CD4-positive, alpha-beta T cell treated with Interleukin-6 for 4 hours (primary cell): ENCODE measurements at places on chromosomes 1 and 21.

- DNase-seq = no peak
These were observed at the start of gene OR2L13 for GRCh38 chr1:248094884-248095283. OR2L13 (plus strand) TSS chr1:248095184; CDS start chr1:248099376, 4,192 bp downstream.

DNA sequence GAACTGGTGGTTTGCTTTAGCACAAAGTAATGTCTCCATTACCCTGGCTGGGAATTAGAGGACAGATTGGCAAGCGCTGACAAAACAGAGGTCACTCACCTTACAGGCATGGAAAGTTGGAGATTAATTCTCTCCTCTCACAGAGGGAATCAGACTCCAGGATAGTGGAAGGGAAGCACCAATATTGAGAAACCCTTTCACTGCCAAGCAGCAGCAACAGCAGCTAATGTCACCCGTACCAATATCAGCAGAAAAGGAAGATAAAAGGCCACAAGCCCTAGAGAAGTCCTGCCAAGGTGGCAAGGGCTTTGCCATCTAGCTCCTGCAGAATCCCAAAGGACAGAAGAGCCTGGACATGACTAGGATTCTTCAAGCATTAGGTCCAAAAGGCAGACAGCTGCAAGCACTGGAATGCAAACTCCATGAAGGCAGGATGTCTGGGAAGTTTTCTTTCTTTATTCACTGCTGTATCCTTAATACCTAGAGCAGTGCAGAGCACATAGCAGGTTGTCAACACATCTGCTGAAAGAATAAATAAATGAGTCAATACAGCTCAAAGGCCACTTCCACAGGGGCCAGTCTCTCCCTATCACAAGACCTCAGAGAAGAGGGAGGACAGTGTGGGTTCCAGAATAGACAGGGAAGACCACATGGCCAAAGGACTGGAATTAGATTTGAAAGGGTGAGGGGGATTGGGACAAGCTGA lies 57.2 kb downstream of the ERI3 start:
- DNase-seq = no peak

DNA sequence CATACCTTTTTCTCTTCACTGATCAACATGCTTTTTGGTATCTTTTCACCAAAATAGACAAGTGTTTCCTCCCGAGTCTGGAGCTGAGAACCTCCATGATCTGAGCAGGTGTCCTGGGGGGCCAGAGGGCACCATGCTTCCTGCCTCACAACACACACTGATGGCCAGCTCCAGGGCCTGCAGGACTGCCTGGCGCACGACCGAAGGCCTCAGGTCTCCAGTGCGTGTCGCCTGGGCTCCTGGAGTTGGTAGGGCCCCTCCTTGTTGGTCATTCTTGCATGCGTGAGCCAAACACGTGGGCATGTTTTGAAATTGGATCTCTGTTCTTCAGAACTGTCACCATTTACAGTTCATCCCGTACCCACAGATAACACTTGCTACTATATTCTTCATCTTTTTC lies 64.4 kb downstream of the SLC37A1 start:
- no peak for DNase-seq

DNA sequence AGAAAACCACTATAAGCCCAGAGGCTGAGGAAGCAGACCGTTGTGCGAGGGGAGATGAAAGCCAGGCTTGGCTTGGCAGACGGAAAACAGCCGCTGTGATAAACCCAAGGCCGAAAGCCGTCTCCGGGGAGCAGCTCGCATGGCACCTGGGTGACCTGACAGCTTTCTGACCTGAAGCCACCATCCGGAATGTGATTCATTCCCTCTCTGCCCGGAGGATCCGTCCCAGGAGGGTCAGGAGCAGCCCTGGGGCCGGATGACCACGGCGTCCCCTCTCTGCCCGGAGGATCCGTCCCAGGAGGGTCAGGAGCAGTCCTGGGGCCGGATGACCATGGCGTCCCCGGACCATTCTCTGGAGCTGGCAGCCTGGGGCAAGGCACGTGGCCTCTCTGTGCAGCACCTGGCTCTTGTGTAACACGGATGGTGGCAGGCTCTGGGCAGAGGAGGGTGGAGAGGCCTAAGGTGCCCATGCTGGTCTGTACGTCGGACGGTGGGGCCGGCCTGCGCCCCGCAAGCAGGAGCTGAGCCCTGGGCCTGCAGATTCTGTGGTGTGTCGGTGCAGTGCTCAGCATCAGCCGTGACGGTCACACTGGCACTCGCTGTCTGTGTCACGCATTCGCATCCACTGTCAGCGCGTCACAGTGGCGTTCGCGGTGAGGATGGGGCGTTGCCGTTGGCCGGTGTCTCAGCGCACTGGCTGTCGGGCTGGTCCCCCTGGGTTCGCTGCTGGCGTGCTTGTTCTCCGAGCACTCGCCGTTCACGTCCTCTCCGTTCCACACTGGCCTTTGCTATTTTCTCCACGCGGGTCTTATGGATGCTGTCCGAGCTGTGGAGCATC lies 50.3 kb downstream of the SLX9 start:
- no peak for DNase-seq

- no peak for DNase-seq
These were observed 20.3 kb upstream of the IL6R start for GRCh38 chr1:154384650-154385489.

DNA sequence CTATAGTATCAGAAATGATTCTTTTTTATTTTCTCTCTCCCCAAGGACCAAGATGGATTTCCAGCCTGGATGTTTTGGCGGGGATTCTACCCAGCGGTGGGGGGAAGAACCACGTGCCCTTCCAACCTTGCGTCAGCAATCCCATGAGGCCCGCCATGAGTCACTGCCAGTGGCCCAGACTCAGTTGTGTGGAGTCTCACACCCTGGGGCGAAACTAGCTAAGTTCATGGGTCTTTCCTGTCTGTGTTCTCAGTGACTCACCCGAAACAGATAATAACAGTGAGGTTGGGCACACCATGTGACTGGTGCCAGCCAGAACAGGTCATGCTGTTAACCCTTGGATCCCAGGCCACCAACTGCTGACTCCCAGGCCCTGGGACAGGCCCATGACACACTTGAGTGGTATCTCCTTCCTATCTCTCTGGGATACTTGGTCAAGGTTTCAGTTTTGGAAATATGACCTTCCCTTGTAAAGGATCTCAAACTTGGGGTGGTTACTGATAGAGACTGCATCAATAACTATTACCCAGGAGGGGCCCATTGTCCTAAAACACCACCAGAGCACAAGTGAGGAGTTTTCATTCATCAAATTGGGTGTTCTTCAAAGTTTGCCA lies 98.0 kb upstream of the DUSP10 start:
- peak; percentile 60 for DNase-seq

DNA sequence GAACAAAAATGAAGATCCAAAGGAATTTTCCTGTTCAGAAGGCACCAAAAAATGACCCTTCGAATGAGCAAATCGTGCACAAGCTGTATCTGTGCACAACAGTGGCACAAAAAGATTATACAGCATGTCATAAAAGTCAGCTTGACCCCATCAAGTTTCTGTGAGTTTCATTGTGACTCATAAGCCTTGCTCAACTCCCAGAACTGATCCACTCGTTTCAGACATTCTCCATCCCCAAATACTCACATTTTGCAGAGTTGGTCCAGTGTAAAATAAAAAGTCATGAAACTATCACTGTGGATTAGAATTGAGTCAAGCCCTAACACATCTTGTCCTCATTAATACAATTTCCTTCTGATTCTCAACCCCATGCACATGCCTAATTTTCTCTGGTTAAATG lies 174.7 kb upstream of the PKN2 start:
- DNase-seq = no peak

DNA sequence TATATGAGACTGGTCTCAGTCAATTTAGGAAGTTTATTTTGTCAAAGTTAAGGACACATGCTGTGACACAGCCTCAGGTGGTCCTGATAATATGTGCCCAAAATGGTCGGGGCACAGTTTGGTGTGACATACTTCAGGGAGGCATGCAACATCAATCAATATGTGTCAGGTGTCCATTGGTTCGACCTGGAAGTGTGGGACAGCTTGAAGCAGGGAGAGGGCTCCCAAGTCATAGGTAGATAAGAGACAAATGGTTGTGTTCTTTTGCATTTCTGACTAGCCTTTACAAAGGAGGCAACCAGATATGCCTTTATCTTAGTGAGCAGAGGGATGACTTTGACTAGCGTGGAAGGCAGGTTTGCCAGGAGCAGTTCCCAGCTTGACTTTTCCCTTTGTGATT lies 4.5 kb upstream of the ERVH48-1 start:
- no peak for DNase-seq

DNA sequence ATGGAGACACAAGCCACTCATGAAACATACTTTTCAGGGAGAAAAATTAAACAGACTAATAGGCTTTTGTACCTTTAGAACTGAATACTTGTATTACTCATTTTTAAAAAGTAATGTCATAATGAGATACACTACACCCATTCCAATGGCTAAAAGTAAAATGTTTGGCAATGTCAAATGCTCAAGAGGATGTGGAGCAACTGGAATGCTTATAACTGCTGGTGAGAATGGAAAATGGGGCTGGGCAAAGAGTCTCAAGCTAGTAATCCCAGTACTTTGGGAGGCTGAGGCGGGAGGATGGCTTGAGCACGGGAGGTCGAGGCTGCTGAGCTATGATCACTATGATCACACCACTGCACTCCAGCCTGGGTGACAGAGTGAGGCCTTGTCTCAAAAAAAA lies 86.3 kb downstream of the NKAIN1 start:
- no peak for DNase-seq

GRCh38 chr1:236516929-236517704 lies 6.7 kb upstream of the LGALS8 start:
- DNase-seq = peak; percentile 55

DNA sequence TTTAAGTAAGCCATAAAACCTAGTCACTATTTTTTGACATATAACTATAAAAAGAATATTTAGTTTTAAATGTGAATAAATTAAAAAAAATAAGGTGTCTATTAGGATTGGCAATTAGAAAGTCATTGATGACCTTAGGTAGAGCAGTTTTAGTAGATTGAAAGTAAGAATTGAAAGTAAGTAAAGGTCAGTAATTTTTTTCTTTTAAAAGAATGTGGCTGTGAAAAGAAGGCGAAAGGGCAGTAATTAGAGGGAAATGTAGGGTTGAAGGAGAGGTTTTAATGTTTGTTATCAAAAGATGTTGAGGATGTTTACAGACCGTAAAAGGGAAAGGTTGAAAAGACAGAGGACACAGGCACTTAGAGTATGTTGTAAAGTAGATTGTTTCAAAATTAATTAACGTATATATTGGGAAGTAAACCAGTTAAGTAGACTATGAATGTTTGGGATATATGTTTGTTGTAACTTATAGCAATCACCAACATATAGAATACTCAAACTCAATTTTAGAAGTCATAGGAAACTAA lies 41.0 kb downstream of the ZFYVE9 start:
- no peak for DNase-seq

- no peak for DNase-seq
These were observed 3.1 kb downstream of the ACAP3 start for GRCh38 chr1:1304331-1305299.

- DNase-seq = no peak
These were observed 21.2 kb downstream of the SLC30A10 start for GRCh38 chr1:219906924-219907771.

- no peak for DNase-seq
These were observed 18.6 kb upstream of the DMRTB1 start for GRCh38 chr1:53440633-53441032.

GRCh38 chr1:227709451-227709850 lies 25.7 kb downstream of the JMJD4 start:
- DNase-seq = no peak

DNA sequence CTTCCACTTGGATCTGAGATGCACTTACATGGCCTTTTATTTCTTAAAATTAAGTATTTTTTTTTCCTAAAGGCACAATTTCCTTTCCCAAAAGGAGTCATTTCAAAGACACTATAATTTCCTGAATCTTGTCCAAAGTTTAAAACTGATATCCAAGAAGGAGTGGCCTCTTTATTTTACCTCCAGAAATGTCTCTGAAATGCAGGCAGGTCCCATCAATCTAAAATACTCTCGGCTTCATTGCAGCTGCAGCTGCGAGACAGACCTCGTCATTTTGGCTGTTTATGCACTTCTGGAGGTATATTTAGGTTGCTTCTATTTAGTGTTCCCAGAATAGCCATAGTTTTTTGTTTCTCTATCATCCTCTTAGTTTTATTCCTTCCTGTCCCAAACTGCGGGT lies 172.7 kb upstream of the COA6 start:
- no peak for DNase-seq

DNA sequence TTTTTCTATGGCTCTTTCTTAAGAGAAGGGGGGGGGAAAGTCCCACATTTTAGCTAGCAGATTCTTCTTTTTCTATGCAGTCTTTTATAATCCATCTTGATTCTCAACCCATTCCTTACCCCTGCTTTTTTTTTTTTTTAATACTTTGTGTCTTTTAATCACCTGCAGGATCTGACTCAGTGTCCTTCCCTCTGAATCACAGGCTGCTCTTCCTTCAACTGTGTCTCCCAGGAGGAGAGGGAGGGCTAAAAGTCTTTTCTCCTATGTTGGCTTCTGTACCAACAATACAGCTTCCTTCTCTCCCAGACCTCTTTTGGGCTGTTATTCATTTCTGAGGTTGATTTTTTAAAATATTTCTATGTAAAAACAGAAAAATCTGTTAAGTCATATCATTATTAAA lies 686.2 kb downstream of the ADGRL2 start:
- DNase-seq = no peak

DNA sequence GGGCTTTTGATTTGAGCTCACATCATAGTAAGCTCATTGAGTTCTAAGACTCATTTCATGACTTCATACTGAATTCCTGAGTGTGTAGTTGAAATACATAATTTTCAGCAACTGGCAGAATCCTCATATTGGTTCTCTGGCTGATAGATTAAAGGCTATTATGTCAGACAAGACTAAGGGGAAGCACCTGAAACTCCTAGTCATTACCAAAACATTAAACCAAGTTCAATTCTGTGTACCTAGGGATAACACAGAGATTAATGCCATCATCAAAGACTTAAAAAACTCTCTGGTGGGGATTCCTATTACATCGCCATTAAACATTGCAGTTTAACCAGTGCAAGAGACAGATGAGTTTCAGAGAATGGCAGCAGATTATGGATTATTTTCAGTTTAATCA lies 339.1 kb downstream of the PTPRC start:
- DNase-seq = no peak

- no peak for DNase-seq
These were observed 66.4 kb upstream of the SOD1 start for GRCh38 chr21:31592963-31593560.

GRCh38 chr1:169588785-169589485 lies 2.7 kb upstream of the F5 start:
- peak; percentile 32 for DNase-seq

DNA sequence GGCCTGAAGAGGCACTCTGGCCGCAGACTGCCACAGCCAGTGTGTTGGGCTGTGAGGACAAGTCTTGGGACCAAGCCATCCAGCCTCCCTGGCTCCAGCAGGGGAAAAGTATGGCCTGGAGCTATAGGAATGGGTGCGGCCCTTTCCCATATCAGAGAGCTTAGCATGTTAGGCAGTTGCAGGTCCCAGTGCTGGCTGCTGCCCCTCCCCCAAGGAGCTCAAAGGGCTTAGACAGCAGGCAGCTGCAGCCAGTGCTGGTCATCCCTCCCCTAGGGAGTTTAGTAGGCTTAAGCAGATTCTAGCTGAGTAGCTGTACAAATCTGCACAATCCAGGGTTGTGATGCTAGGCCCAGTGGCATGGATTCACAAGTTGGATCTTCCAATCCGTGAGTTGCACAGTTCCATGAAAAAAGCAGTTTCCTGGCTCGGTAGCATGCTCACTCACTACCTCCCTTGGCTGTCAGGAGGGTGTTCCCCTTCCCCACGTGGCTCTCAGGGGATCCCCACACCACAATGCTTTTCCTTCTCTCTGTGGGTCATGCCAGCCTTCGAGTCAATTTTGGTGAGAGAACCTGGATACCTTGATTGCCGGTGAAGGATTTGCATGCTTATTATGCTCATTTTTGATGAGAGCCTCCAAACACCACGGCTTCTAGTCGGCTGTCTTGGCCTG lies 1490.8 kb downstream of the BRINP3 start:
- DNase-seq = no peak

- peak; percentile 96 for DNase-seq
These were observed 9.8 kb downstream of the ATP8B2 start for GRCh38 chr1:154335025-154335714.
